ENCODE measurements at places on chromosomes 4 and X. TPM values are rescaled to one million over a fixed set of nuclear protein-coding genes. Genes with fewer than 3 reads are reported as not detected.

VAMP7 gene
- 35.9 TPM for total RNA-seq

PRAF2 gene
- 34.3 TPM for total RNA-seq

TRIM75 gene
- not detected for total RNA-seq

GRIA3 gene
- 0.69 TPM for total RNA-seq

ESX1 gene
- total RNA-seq = not detected

UXT gene
- 70.2 TPM for total RNA-seq

GABRB1 gene
- total RNA-seq = not detected

MAGEB10 gene
- not detected for total RNA-seq

KIAA1210 gene
- total RNA-seq = not detected

P2RY10 gene
- not detected for total RNA-seq

PSMD10 gene
- 33.2 TPM for total RNA-seq

ERCC6L gene
- total RNA-seq = 0.20 TPM

GPR34 gene
- total RNA-seq = not detected

HAND2 gene
- total RNA-seq = 15.3 TPM

TNIP3 gene
- 0.44 TPM for total RNA-seq

ARHGAP10 gene
- 13.0 TPM for total RNA-seq

MORF4L2 gene
- total RNA-seq = 500 TPM

ENAM gene
- total RNA-seq = not detected

CPZ gene
- 33.6 TPM for total RNA-seq

SULT1E1 gene
- 0.44 TPM for total RNA-seq

ZMAT1 gene
- 0.12 TPM for total RNA-seq

NSUN7 gene
- not detected for total RNA-seq

CNKSR2 gene
- total RNA-seq = not detected

EVC gene
- 96.1 TPM for total RNA-seq

UNC5C gene
- total RNA-seq = 18.1 TPM

XPNPEP2 gene
- 86.4 TPM for total RNA-seq

CASK gene
- total RNA-seq = 23.5 TPM

TSPAN7 gene
- 0.49 TPM for total RNA-seq

NXF2B gene
- total RNA-seq = not detected

STK32B gene
- 1.7 TPM for total RNA-seq

GBA3 gene
- not detected for total RNA-seq

MTTP gene
- not detected for total RNA-seq

TAF7L gene
- total RNA-seq = 0.05 TPM

LPAR4 gene
- total RNA-seq = not detected

SPANXN4 gene
- not detected for total RNA-seq

DKK2 gene
- not detected for total RNA-seq

SMIM10 gene
- 3.1 TPM for total RNA-seq

ENPP6 gene
- total RNA-seq = not detected

AGTR2 gene
- not detected for total RNA-seq

Measured in cardiac ventricle fibroblast (primary cell).